ENCODE measurements at places on chromosomes 11 and 22. TPM values are rescaled to one million over a fixed set of nuclear protein-coding genes. Genes with fewer than 3 reads are reported as not detected.

Gene MYO18B
- 2.0 TPM for total RNA-seq

Gene TALDO1
- total RNA-seq = 224 TPM

Gene UBQLNL
- total RNA-seq = 0.13 TPM

Gene OR52I2
- total RNA-seq = not detected

Gene MYEOV
- total RNA-seq = not detected

Gene SLC22A6
- not detected for total RNA-seq

Gene C22orf23
- not detected for total RNA-seq
